ENCODE measurements at places on chromosomes 5 and 9.

DNA sequence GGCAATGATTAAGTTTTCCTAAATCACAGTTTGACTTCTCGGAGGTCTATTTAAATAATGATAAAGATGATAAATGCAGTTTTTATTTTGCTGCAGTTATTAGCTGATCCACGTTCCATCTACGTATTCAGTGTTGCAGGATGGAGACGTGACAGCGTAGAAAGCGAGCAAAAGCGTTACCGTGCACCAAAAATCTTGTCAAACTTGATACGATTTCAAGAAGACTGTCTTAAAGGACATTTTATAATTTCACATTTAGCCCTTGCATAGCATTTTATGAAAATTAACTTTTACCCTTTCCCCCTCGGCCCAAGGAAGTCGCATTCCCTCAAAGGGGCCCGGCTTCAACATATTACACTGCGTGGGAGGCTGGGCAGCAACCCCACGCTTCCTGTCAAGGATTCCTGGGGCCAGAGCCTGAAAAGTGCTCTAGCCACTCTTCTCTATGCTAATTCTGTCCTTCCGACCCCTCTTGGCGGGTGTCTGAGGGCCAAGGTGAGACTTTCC is 7.1 kb upstream of the PURA start:
- no peak for DNase-seq

DNA sequence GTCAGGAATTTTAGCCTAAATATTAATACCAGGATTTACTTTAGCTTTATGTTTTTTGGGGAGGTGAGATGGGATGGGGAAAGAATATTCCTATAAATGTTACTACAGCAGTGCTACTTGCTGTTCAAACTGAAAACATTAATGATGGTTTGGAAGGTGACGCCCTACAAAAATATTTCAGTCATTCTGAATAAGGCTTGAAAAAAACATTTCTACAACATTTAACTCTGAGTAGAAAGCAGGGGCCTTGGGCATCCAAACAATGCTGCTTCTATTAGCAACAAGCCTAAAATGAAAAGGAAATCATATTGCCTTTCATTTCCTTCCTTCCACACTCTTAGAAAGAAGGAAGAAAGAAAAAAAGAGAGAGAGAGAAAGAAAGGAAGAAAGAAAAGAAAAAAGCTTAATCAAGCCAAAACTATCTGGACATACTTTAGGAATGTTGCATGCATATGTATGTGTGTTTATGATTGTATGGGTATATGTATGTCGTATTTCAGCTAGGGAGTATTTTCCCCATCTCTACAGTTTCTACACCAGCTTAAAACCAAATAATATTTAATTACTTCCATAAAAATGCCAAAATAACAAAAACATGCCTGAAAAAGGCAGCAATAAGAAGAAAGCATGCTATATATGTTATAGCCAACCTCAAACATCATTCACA is 16.3 kb upstream of the DAB2 start:
- DNase-seq: no peak

DNA sequence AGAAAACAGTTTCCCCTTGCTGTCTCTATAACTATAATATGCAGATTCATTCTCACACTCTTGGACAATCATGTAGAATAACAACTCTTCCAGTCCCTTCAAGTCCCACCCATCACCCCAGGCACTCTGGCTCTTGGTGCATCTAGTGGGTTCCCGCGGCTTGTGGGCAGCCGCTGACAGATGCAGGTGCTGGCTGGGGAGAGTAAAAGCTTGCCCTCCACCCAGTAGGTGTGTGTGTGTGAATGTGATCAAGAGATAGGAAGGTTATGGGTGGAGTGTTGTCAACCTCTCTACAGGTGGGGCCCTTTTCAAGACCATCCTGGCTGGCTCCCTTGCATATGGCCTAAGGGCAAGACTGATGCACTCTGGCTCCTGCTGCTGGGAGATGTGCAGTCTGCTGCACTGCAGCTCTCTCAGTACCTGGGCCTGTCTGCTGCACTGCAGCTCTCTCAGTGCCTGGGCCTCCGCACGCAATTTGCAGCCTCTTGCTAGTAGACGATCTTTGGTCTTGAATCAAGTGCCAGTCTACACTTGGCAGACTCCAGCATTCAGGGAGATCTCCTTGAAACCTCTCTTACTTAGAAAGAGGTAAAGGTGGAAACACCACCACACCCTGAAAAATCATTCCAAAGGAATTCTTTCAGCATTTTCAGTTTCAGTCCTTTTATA is 189.7 kb upstream of the GDNF start:
- DNase-seq: no peak

DNA sequence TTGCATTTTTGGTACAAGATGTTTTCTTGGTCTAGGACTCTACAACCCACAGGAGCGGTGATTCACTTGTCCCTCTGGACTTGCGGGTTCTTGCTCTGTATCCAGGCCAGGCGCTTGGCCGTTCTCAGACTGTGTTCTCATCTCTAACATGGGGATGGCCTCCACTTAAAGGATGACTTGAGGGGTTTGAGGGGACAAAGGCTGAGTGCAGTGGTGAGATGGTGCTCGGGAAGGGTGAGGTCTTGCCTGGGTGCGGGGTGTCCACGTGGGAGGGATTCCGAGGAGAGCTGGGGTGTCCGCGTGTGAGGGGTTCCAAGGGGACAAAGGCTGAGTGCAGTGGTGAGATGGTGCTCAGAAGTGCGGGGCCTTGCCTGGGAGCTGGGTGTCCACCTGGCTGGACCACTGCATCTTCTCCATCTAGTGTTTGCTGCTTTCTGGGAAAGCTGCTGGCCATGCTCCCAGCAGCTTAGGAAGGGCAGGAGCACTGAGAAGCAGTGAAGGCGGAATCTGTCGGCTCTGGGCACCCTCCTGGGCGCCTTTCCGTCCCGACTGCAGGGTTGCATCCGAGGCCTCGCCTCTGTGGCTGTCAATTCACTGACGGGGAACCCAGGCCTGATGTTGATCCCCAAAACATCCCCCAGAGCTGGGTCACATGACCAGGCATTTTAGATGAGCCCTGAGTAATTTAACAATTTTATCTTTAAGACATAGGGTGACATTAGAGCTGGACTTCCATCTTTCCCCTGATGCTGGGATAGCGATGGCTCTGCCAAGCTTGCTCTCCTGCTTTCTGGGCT is 280.5 kb upstream of the IRX4 start:
- no peak for DNase-seq

GRCh38 chr5:158910782-158911692 is 188.7 kb downstream of the EBF1 start:
- no peak for DNase-seq

DNA sequence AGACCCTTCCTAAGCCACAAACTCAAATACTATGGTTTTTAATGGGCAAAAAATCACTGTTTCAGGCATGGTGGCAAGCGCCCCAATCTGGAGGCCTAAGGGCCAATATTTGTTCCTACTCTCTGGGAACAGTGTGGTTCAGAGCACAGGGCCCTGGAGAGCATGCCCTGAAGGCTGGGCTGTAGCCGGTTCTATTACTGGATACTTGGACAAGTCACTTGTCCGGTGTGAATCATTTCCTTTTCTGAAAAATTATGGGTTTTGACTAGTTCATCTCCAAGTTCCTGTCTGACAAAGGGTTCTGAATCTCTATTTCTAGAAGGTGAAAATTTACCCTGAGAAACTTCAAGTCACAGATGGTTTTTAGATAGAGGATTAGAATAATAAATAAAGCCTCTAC is 75.0 kb downstream of the OTULIN start:
- DNase-seq: no peak

DNA sequence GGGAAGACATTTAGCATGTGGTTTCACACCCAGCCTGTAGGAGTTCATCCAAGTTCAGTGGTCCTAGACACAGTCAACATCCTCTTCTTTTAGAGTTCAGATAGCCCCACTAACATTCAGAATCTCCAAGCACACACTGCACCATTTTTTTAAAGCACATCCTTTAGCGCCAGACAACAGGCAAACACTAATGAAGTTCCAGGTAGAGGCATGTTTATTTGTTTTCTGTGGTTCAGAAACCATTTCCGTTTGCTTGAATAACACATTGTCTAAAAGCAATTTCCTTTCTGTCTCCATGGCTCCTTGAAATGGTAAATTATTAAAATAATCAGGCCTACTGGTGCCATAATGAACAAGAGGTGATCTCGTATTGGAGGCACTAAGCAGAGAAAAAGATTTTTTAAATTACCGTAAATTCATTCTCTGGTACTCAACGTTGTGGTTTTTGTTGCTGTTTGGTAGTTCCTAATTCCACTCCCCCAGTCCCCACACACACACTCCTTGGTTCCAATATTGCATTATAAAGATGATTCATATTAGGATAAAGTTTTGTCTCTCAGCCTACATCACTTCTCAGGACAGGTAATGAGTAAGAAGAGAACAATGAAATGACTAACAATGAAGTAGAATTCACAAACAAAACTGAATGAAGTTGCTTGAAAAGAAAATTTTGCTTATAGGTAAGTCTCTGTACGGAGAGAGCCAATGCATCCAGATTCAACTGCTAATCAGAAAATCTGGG is 153.1 kb downstream of the PCSK1 start:
- DNase-seq: no peak

DNA sequence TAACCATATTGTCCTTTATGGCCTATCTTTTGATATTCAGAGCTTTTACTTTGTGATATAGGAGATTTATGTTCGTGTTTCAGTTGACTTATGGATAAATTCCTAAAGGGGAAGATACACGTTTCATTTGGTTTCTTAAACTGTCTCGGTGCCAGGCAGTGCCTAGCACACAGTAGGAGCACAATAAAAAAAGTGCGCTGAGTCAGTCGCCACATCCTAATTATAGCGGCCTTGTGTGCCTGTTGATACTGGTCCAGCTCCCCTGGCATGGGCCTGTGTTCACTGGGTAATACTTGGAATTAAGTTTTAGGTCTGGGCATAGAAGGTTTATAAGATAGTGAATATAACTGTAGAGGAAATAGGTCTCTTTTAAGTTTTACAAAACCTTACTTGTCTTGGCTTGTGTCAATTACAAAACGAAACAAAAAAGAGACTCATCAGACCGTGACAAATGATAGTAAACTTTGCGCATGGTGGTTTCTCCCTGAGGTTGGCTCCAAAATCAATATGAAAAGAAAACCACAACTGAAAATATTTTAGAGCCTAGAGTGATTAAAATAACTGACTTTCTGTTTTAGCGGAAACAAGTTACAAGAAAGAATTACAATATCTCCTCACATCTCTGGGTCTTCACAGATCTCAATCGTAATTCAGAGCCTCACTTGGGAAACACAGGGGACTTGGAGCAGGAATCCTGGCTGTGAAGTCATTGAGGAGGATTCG is 84.8 kb downstream of the MVB12B start:
- peak; percentile 64 for DNase-seq

GRCh38 chr9:18348083-18348475 is 125.9 kb upstream of the ADAMTSL1 start:
- no peak for DNase-seq

DNA sequence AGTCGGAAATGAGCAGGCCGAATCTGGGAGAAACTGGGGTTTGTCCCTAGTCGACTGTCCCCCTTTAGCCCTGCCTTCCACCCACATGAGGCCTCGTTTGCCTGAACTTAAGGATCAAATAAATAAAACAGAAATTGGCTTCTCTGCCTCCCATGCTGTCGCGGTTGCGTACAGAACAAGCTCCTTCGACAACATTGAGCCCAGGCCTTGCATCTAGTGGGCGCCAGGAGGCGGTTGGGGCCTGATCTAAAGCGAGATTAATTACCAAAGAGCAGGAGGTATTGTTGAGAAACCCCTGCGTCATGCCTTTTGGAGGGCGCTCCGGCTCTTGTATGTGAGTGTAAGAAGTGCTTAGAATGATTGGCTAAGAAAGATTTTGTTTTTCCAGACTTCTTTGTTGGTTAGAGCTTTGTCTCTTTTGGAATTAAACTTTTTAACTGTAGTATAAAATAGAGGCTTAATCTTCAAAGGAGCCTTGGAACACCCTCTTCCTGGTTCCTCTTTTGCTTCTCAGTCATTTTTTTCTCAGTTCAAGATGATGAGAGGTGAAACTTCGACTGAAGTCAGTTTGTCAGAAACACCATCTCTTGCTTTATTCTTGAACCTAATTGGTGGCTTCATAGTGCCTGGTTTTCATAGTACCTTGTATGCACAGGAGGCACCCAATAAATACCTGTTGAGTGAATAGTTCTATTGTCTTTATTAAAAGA is 828 bp downstream of the ATP6V0E1 start:
- DNase-seq: peak; percentile 82

DNA sequence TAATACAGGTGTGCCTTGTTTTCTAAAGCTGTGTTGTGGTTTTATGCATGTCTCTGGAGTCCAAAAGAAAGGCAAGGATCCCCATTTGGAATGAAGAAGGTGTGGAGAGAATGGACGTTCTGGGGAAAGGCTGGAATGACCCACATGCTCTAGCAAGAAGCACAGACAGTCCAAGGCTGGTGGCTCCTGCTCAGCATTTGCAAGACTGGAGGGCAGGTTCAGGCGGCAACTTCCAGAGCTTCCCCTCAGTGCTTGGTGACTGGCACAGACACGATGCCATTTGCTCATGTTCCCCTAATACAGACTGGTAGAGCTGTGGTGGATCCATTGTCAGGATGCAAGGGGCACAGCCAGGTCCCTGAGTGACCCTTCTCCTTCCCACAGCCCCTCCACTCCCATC is 8.2 kb downstream of the SLC22A4 start:
- DNase-seq: no peak
